ENCODE measurements at places on chromosomes 2 and 18. TPM values are rescaled to one million over a fixed set of nuclear protein-coding genes. Genes with fewer than 3 reads are reported as not detected.

DNA sequence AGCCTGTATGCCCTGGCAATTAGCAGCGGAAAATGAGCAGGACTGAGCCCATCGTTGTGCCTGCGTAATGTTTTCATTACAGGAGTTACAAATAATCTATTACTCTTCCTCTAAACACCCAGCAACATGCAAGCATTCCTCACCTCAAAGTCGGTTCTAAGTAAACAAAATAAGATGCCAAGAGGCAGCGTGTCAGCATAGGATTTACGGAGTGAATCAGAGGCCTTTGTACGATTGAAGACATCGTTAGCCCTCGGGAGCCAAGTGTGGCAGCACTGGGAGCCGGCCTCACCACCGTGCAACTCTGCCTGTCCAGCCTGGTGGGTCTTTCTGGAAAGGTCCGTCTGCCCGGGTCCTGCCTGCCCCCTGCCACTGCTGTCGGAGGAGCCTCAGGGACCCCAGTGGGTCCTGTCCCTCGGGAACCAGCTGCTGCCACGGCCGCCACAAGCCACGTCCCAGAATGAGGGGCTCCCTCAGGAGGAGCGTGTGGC, 80.1 kb upstream of the CTDP1 start:
- DNase-seq = no peak

DNA sequence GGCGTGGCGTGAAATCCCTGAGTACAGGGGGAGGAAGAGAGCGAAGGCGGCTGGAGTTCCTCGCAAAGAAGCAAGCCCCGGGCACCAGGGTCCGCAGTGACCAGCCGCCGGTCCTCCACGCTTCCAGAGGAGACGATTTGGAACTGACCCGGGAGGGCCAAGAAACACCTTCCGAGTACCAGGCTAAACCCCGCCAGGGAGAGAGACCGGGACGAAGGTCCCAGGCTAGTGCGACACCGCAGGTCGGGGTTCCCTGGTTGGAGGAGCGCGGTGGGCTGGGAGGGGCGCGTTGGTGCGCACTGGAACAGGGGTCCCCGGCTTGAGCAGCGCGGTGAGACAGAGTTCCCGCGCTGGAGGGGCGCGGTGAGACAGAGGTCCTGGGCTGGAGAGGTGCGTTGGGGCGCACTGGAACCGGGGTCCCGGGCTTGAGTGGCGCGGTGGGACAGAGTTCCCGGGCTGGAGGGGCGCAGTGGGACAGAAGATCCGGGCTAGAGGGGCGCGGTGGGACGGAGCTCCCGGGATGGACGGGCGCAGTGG, 901 bp downstream of the WDFY1 start:
- DNase-seq = no peak

GRCh38 chr2:76544901-76545300, 834.2 kb upstream of the GCFC2 start:
- DNase-seq = no peak

- DNase-seq = no peak
Measured at GRCh38 chr2:205772983-205773382, 90.7 kb downstream of the NRP2 start.

GRCh38 chr2:169683054-169683424, 11.2 kb downstream of the CFAP210 start:
- no peak for DNase-seq

GRCh38 chr2:137173463-137173862, 408.1 kb downstream of the THSD7B start:
- no peak for DNase-seq

DNA sequence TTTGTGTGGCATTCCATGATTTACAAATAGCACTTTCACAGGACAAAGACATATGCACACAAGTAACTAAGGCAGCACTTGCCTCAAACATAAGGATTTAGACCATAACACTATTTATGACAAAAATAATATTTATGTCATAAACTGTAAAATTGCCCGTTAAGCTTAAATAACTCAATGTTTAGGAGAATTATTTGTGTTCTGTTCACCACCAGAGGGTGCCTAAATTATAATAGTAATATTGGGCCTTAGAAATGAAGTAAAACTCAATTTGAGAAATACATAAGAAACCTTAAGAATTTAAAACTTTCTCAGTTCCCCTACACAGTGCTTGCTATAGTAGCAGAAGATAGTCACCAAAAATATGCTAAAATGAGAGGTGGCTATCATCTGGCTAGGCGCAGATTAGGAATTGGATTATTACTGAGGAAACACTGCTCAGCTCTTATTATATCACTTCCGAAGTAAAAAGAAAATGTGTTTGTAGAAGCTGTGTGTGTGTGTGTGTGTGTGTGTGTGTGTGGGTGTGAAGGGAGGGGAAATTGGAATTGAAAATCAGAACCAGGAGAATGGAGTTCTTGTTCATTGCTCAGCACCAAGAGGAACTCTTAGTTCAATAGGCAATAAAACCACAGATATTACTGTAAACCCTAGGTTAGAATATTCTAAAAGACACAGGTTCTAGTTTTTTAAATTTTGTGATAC, 4.9 kb upstream of the CHN1 start:
- DNase-seq = no peak

DNA sequence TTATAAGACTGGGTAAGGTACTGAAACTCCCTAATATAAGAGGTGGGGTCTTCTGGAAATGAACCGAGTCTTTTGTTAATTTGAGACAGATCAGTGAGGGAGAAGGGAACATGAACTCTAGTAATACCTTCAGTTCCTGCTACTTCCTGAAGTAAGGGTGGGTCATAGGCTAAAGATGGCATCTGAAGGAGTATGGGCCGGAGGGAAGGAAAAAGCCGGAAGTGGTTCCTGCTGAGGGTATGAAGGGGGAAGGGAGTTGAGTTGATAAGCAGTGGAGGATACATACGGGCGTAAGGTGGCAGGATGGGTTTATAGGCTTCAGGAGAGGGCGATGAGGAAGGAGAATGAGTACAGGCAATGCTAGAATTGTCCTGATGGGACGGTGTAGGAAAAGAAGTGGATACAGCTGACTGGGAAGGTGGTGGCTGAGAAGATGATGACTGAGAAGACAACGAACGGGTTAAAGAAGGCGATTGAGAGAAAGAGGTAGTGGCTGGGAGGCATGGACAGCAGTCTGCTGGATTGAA, 58.2 kb downstream of the KYNU start:
- no peak for DNase-seq

DNA sequence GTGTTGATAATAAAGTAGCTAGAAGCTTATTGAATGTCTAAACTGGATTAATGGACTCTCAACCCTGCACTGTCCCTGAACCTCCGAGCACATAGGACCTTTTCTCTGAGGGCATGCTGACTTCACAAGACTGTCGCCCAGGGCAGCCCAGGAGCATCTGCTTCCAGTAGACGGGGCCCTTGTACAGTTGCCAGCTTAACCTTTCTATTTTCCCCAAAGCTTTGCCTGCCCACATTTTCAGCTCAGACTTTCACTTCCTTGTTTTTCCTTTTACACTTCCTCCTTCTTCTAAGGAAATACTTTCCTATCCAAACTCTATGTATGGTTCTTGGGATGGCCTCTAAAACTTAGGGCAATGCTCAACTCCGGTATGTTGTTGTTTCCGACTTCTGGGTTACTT, 1.3 kb downstream of the VWA3B start:
- DNase-seq = peak; percentile 30

GRCh38 chr2:122366427-122366826, 611.0 kb downstream of the TSN start:
- no peak for DNase-seq

GRCh38 chr2:36088716-36089328, 266.8 kb upstream of the CRIM1 start:
- DNase-seq = no peak

DNA sequence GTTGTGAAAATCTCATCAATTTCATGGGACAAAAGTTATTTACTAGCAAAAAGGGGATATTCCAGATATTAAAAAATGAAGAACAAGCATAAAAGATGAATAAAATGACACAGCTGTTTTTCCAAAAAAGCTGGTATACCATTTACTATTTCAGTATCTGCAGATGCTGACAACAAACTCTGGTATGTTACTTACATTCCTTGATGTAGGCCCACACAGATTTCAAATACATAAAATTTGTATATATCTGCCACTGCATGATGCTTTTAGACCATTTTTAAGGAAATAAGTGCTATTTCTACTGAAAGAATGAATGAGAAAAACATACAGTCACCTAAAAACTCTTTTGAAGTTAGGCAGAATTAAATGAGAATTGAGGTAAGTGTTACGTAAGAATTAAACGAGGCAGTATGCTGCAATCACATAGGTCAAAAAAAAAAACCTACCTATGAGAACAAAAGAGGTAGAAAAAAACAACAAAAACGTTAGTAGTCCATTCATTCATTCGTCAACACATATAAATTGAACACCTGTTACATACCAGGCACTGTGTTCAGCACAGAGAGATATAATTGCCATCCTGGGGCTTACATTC, 32.5 kb downstream of the ARL5A start:
- no peak for DNase-seq

DNA sequence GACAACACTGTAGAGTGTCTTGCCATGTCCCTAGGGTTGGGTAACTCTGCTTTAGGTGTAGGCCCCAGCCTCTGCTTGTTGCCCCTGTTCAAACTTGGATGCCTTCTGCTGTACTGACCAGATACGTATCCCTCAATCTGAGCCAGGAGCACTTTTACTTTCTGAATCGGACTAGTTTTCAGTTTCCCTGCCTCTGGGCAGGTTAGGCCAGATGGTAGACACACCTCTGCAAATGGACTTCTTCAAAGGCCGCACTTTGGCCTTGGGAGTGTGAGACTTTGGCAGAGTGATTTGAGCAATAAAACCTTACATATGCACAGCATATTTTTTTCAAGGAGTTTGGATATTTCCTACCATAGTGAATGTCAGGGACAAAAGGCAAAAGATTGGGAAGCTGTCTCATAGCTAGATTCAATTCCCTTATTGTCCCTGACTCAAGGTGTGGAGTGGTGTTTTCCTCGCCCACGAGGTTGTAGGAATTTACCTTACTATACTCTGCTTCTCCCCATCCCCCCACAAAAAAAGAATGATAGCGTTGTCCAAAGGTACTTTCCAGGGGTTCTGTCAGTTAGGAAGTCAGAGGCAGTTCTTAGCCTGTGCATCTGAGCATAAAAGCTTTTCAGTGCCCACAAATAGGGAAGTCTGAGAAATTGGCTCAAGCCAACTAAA, 15.3 kb upstream of the PARD3B start:
- DNase-seq = no peak

- DNase-seq = no peak
Measured at GRCh38 chr2:15346624-15347023, 214.5 kb downstream of the NBAS start.

DNA sequence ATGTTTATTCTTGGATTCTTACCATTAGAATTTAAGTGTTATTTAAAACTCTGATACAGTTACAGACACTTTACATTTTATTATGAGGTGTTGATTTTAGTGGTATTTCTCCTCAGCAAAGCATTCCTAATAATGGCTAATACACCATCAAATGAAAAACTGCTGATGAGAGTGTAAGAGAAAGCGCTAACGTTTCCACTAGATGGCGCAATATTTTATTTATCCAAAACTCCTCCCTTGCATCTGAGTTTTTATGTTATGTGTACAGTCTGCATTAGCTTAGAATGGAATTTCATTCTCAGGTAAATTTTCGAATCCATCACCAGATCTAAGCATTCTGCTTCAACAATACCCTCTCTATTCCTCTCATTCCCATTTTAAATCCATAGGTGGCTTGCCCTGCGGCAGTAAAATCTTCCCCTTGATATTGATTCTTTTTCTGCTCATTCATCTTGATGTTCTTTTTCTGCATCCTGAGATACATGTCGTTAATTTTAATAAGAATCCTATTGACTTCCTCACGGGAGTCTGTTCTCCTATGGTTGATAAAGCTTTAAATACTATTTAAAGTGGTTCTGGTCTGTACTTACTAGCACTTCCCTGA, 53.9 kb downstream of the PRKRA start:
- peak; percentile 40 for DNase-seq

DNA sequence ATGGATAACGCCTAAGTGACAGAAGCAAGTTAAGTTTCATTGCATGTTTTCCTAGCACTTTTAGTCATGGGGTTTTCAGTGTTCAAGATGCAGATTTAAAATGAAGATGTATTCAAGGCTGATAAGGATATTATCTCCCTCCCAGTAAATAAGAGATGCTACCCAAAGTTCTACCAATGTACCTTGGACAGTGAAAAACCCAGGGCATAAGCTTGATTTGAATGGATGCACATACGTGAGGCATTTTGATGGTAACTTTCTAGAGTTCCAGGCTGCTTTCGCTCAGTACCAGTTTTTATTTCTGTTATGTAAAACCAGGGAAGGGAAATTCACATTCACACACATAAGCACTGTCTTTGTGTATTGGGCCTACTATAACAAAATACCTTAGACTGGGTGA, 90.3 kb downstream of the STK39 start:
- DNase-seq = no peak

DNA sequence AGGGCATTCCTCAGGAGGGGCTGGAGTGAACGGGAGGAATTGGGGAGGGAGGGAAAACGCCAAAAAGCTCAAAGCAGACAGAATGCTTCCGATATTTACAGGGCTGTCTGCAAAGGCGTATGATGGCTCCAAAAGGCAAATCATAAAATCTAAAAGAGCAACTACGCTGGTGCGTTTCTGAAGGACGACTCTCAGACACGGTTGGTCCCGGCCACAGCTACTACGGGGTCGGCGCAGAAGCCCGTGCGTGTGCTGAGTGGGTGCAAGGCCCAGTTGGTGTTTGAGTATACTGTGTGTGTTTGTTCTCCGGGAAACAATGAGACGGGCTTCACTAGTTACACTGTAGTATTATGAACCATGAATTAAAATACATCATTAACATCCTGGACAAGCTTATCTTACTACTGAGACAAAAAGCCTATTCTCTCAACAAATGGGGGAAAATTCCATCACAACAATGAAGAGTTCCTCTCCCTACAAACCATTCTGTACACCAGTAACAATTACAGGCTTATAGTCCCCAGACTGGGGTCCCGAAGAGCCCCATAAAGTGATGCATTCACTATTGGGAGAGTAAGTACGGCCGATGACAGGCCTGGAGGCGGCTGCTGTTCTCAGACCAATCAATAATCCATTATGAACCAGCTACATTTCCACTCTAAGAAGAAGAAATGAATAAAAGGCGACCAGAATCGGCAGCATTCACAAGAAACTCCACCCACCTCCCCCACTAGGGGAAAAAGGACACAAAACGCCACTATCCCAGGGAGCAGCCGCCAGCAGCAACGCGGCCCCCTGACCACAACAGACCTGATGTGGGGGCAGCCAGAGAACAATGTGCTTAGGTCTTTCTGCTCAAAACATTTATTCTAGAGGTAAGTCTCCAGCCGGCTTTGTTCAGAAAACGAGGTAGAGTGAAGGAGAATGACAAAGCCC, 43.4 kb downstream of the ZNF516 start:
- peak; percentile 43 for DNase-seq

DNA sequence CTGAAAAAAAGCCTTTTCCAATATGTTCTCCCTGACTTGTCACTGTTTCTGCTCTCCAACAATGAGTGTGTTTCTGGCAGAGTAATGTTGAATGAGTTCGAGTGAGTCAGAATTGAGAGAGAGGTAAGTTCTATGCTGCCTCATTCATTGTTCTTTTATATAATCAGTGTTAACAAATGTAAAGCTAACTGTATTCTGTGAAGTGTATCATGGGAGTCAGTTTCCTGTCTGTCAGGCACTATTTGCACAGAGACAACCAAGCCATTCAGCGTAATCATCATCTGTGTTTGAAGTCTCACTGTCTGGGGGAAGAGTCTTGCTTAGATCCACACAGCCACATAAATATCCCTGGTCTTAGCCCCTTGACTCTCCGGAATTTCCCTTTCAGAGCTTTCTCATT, 22.0 kb upstream of the UPP2 start:
- no peak for DNase-seq

The PFN4 gene
- polyA plus RNA-seq = 1.7 TPM

The ONECUT2 gene
- 0.79 TPM for polyA plus RNA-seq

The ZSWIM2 gene
- not detected for polyA plus RNA-seq

The MC4R gene
- polyA plus RNA-seq = 0.45 TPM

The CHRNA1 gene
- 128 TPM for polyA plus RNA-seq

The HAAO gene
- polyA plus RNA-seq = 25.6 TPM

The LBH gene
- 28.6 TPM for polyA plus RNA-seq

The INHBB gene
- polyA plus RNA-seq = 0.90 TPM

The SERPINB3 gene
- polyA plus RNA-seq = not detected

Measured in hindlimb muscle (tissue), 1 donor.